ENCODE measurements at places on chromosomes 1 and 21.
A peak's percentile ranks its signal among the peaks of the same experiment; 100 is the strongest.

DNA sequence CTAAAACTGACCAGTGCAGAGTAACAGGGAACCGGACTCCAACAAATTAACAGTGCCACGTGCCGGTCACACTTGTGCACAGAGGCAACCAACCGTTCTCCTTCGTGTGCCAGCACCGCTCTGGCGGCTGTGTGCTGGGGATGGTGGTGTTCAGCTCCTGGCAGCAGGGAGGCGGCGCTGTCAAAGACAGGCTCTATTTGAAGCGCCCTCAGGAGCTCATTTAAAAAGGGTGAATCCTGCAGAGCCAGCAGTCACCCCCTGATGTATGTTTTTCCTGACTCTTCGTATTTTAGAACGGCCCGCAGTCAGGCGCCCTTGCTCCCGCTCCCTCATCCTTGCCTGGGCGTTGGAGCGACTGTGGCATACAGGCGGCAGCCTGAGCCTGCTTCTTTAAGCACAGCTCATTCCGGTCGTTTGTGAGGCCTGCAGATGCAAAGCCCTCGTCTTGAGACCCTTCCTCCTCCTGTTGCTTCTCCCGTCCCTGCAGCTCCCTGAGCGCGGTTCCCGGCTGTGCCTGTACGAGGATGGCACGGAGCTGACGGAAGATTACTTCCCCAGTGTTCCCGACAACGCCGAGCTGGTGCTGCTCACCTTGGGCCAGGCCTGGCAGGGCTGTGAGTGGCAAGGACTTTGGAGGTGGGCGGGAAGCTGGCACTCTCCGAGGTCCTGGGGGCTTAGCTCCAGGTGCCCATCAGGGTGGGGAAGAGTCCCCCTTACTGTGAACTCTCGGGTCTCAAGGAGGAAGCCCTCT, 1.1 kb downstream of the DFFB start:
- DNase-seq, result peak; percentile 6

- peak; percentile 39 for DNase-seq
Measured at GRCh38 chr1:217311766-217312165, 319.1 kb downstream of the GPATCH2 start.

- peak; percentile 11 for DNase-seq
Measured at GRCh38 chr1:214854126-214854875, 228.2 kb upstream of the KCNK2 start.

GRCh38 chr1:203216274-203217138, 13.0 kb downstream of the CHIT1 start:
- peak; percentile 70 for DNase-seq

All from ELR (cell line).